ENCODE measurements at places on chromosomes 7 and 10. TPM values are rescaled to one million over a fixed set of nuclear protein-coding genes. Genes with fewer than 3 reads are reported as not detected.

GRCh38 chr10:4947635-4948596 lies 15.3 kb upstream of the AKR1C1 start:
- DNase-seq, result peak; percentile 100

DNA sequence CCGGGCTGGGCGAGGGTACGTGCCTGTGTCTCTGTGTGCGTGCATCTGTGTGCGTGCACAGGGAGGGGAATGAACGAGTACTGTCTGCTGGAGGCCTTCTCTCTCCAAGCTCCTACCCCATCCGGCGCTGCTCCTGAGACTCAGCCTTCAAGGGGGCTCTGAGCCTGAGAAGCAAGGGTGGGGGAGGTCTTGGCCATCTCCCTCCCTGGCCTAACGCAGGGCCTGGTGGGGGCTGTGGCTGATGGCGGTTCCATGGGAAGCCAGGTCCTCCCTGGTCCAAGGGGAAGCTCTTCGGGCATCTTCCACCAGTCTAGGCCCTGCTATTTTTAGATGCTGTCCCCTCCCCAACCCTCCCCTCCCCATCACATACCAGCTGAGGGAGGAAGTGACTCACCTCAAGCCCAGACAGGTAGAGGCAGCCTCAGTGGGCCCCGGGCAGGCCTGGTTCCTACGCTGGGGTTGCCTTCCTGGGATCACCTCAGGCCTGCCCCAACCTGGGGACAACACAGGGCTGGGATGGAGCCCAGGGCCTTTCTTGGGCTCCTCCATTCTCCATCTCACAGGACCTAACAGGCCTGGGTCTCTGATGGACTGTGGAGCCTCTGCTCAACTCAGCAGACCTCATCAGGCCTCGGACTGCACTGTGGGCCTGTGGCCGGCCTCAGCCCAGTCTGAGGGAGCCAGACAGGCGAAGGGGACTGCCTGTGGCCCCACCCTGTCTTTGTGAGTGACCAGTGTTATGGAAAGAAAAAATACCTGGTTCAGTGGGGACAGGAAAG lies 32.2 kb downstream of the DNAJB12 start:
- no peak for DNase-seq

GRCh38 chr10:4807761-4808507 lies 18.1 kb upstream of the AKR1E2 start:
- DNase-seq, result peak; percentile 6

DNA sequence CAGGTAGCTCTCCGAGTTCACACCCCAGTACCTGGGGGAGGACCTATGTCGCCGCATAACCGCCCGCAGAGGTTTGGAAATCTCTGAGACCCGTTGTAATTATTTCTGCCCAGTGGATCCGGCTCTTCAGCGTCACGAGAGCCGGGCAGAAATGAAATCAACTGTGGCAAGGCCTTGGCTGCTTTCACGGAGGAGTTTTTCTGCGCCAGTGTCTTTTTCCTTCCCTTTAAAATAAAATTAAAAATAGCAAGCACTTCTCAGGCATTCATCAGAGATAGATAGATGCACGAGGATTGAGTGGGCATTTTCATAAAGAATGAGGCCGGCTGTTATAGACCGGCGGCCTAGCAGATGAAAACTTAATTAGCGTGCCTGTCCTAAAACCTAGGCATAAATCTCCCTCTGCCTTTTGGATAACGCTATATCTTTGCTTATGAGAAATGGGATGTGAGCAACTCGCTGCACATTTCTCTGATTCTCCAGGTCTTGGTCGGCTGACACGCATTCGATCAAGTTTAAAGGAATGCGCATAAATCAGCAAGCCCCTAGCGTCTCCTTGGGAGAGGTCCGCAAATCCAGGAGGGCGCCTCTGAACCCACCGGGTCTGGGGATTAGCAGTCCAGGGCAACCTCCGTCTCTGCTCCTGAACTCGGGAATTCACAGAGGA lies 6.4 kb downstream of the HOXA13 start:
- DNase-seq, result no peak

GRCh38 chr7:140391634-140392033 lies 6.7 kb downstream of the SLC37A3 start:
- DNase-seq, result no peak

LRIT1 gene
- not detected for polyA plus RNA-seq

CRHR2 gene
- polyA plus RNA-seq, result not detected

GBX1 gene
- not detected for polyA plus RNA-seq

All from HepG2 (cell line).